8988T (cell line): ENCODE measurements at places on chromosomes 2 and 18.

DNA sequence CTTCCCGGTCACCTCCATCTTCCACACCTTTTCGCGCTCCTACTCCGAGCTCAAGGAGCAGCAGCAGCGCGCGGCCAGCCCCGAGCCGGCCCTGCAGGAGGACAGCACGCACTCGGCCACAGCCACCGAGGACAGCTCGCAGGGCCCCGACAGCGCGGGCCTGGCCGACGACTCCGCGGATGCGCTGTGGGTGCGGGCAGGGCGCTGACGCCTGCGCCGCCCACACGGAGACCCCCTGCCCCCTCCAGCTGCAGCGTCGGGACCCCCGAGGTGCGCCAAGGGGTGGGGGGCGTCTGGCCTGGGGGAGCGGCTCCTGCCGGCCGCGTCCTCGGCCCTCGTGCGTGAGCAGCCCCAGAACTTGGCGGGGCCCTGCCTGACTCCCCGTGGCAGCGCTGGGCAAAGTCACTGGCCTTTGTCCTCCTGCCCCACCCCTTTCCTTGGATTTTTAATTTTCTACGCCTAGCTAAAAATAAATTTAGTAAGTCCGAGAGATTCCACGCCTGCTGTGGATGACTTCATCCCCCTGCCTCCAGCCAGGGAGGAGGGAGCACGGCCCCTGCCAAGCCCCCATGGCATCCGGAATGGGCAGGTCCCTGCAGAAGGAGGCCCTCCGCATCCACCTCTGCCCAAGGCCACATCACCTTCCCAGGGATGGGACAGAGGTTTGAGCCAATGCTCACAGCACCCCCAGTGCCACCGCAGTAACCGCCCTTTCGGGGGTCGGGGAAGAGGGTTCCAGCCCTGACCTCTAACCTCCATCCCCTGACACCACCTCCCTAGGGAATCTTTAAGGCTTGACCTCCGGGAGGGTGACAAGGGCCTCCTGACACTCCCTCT lies 51.6 kb downstream of the SLC66A2 start:
- no peak for DNase-seq

GRCh38 chr2:234392041-234392615 lies 104.8 kb downstream of the ARL4C start:
- no peak for DNase-seq

DNA sequence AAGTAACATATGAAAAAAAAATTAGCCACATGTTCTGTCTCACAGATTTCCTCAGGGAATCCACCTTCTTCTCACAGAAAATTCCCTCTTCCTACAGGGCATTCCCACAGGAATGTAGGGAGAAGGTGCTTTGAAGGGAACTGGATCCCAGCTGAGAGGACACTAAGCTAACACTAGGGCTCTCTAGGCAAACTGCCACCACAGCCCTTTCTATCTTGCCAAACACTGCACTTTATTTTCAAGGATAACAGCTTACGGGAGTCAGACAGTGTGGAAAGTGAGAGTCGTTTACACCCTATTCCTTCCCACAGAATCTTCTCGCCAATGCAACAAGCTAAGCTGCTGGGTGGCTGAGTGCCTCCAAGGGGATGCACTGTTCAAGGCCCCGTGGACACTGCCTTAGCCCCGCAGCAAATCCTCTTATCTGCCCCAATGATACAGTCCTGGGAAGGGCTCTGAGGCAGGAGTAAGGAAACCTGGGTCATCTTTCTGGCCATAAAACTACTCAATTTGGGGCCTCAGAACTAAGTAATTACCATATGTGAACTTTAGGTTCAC lies 76.9 kb downstream of the CCDC93 start:
- no peak for DNase-seq

DNA sequence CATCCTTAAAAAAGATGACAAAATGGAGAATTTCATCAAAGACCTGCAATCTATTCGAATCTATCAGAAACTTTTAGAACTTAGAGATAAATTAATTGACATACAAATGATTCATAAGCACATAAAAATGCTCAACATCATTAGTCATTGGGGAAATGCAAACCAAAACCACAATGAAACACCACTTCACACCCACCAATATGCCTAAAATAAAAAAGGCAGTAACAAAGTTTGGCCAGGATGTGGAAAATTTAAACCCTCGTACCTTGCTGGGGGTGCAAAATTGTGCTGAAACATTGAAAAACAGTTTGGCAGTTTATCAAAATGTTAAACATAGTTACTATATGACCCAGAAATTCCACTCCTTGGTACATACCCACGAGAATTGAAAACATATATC lies 11.5 kb upstream of the EIF2AK3 start:
- DNase-seq: no peak

DNA sequence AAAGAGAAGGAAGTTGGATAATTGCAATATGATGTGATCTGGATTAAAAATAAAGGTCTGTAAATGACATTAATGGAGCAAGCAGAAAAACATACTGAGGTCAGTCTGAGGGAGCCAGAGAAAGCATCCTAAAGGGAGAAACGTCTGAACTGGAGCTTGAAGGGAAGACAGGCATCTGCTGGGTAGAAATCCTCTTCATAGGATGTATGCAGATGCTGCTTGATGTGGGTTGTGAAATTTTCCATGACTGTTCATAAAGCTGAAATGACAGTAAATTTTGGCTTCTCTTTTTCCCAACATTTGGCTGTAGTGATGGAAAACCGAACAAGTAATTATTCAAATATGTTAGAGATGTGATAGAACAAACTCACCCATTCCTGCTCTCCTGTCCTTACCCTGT lies 287.6 kb downstream of the CAMKMT start:
- no peak for DNase-seq

GRCh38 chr2:102063487-102063911 lies 71.7 kb downstream of the IL1R2 start:
- DNase-seq: no peak

DNA sequence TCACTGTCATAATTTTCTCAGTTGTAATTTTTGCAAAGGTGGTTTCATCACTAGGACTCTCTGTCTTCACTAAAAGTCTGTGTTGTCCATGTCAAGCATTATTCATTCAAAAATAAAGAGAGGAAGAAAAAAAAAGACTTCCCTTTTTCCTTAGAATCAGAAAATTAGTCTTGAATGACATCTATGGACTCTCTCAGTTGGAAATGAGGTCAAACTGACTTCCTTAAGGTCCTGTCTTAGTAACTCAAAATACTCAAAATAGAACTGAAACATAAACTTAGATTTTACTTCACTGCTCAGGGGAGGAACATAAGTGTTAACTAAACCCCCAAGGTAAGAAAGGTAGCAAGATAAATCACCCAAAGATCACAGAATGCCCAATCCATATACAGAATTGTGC lies 2.2 kb upstream of the ZNF407 start:
- DNase-seq: no peak

DNA sequence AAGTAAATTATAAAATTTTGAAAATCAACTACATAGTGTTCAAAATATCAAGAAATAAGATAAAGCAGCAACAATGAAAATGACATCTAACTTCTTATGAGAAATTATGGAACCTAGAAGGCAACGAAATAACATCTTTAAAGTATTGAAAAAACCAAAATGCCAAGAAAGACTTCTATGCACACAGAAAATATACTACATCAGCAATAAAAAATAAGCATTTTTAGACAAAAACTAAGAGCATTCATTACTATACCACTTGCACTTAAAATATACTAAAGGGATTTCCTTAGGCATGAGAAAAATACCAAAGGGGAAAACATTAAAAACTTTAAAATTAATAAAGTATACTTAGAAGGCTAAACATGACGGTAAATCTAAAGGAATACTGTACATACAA lies 556.3 kb downstream of the NUP35 start:
- no peak for DNase-seq

DNA sequence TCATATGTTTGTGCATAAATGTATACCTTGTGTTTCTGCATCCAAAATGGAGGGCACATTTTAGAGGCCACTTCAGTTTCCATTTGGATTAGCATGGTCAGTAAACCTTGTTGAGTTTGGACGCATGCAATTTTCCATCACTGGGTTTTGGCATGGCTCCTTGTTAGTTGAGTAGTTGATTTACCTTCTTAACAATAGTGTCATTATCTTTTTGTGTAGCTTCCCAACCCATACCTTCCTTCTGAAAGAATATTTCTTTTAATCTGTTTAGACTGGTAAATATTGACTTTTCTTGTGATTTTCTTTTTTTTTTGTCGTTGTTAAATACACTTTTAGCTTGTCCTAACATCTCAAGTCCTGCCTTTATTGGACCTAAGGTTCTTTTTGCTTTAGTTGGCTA lies 15.5 kb downstream of the RPIA start:
- no peak for DNase-seq

DNA sequence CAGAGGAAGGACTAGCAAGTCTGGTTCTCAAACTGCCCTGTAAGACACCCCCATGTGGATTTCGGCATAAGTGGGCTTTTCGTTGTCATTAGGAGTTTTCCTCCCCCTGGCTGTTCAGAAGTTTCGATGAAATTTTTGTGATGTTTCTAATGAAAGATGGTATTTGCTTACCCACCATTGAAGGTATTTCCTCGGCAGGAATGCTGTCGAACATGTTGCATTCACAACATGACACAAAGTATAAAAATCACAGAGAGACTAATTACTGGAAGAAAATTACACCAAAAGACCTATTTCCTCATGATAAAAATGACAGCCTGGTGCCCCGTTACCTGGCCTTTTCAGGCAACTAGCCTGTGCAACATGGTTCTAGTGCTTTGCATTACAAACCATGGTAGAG lies 144.9 kb downstream of the TXNL1 start:
- no peak for DNase-seq

DNA sequence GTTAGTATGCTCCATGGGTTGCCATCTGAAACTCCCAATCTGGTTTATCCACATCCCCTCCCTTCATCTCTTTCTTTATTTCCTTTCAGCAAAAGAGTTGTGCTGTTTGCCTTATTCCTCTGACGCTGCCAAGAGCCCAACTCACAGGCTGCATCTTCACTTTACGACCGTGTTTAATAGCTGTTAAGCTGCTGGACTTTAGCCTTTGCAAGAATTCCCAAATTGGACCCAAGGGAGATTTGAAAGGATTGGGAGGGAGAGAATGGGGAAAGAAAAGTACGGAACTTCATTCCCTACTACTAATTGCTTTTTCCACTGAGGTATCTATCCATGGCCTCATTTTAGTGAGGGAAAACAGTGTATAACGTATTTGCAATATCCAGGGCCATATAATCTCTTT lies 263.4 kb upstream of the MEIS1 start:
- DNase-seq: no peak

- DNase-seq: no peak
These were observed 422.7 kb upstream of the CDH20 start for GRCh38 chr18:60910534-60910933.

- DNase-seq: no peak
These were observed 14.6 kb downstream of the RAB3GAP1 start for GRCh38 chr2:135066710-135067109.

- no peak for DNase-seq
These were observed 101.7 kb upstream of the FN1 start for GRCh38 chr2:215537611-215538010.
